Amygdala (tissue), 56 donors: ENCODE measurements at places on chromosomes 7 and 10.

- DNase-seq = no peak
Measured at GRCh38 chr10:123556736-123557135, 109.4 kb upstream of the GPR26 start.

DNA sequence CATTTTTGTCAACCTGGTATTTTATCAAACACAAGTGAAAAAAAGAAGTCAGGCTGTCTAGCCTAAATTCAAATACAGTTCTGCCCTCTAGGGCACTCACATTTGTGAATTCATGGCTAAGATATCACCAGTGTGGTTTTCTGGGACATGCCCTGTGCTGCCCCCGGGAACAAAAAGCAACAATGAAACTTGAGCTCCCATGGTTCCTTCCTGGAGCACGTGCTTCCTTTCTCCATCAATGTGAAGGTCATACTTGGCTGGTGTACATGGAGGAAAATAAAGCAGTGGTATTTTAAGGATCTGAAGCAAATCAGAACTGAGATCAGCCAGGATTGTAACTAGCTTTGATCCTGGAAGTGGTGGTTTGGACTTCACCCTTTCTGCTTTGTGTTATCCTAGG lies 128.9 kb upstream of the FRMD4A start:
- no peak for DNase-seq

DNA sequence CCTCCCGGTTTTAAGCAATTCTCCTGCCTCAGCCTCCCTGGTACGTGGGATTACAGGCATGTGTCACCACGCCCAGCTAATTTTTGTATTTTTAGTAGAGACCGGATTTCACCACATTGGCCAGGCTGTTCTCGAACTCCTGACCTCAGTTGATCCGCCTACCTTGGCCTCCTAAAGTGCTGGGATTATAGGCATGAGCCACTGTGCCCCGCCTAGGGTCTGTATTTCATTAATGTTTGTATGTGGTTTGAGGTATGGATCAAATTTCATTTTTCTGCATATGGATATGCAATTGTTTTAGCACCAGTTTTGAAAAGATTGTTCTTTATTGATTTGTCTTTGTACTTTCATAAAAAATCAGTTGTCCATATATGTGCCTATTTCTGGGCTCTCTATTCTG lies 26.0 kb downstream of the CYP26A1 start:
- no peak for DNase-seq

GRCh38 chr10:46037107-46037825 lies 6.8 kb upstream of the NCOA4 start:
- no peak for DNase-seq

DNA sequence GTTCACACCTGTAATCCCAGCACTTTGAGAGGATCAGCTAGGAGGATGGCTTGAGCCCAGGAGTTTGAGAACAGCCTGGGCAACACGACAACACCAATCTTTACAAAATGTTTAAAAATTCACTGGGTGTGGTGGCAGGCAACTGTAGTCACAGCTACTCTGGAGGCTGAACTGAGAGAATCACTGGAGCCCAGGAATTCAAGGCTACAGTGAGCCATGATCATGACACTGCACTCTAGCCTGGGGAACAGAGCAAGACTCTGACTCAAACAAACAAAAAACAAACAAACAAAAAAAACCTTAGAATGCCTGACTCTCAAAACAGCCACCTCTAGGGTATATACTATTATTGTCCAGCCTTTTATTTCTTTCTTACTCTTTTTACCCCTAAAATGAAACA lies 56.5 kb upstream of the PAPSS2 start:
- DNase-seq = no peak

- DNase-seq = no peak
Measured at GRCh38 chr7:134766779-134767519, 12.5 kb upstream of the CALD1 start.

- DNase-seq = no peak
Measured at GRCh38 chr10:71706216-71707121, 13.1 kb downstream of the C10orf105 start.

- DNase-seq = no peak
Measured at GRCh38 chr10:99042051-99042771, 193.4 kb downstream of the HPSE2 start.

DNA sequence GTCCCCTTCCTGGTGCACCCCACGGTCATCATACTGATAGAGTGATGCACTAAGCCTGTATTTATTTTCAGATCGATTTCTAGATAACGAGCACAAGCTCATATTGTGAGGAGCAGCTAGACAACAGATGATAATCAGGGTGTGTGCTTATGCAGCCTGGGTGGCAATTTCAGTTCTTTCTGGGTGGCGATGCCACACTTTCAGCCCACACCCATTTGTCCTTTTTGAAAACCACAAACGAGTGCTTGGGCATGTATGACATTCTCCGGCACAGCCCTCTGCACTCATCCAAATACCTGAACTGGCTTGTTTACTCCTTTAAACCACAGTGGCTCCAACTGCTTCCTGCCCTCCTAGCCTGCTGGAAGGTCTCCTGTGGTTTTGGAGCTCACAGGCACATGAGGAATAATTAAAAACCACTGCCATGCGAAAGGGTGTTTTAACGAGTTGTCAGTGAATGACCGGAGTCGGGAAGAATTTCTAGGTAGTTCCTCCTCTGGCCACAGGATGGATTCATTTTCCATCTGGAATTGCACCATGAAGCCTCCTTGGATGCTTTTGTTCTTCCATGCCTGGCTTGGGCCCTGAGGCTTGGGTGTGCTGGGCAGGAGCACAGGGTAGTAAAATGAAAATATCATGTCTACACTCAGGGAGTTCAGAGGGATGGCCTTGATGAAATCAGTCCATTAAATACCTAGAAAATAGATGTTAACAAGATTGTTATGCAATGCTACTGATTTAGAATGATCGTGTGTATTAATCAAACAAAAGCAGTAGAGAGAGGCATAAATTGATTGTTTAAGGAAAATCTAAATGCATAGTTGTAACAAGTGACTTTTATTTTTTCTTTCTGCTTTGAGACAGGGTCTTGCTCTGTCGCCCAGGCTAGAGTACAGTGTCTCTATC lies 52.4 kb upstream of the ITGB1 start:
- no peak for DNase-seq

DNA sequence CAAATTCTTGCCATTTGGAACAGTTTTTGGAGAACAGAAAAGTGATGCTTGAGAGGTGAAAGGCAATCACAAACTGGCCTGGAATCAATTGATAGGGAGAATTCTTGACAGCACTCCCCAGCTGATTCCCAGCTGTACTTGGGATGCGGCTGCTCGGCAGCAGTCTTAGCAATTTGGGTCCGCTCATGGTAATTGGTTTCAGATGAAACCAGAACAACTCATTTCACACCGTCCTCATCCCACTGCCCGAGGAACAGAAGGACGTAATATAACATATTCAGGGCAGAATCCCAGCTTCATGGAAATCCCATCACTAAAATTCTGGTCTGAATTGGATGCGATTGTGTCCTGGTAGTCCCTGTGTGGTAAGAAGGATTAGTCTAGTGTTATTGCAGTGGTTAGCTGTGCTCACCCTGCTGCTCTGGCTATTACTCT lies 223.3 kb upstream of the FERD3L start:
- DNase-seq = no peak

- no peak for DNase-seq
Measured at GRCh38 chr10:62399211-62399610, 25.0 kb downstream of the ZNF365 start.

DNA sequence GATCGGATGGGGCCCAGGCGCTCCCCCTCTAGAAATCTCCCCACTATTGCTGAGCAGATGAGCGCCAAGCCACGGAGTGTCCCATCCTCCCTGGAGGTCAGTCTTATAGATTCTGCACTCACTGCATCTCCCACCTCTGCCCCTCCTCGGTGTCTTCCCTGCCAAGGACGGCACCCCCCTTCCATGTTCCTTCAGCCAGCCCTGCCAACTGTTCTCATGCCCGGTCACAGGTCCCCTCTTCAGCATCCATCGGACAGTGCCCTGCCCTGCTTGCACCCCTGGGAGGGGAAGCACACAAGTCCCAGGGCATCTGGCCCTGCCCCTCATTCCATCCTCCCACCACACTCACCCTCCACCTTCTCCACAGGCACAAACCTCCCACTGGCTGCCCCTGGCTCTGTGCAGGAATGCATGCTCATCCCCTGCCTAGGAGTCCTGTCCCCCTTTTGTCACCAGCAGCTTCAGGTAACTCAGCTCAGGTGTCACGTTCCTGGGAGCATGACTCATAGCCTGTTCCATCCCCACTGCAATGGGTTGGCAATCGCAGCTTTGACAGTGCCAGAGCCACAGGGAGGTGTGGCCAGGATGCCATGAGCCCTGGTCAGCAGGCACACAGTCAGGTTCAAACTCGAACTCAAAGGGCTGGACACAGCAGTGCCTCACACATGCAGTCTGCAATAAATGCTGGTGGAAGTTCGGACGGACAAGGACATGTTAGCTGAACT lies 234.7 kb upstream of the TCERG1L start:
- no peak for DNase-seq

DNA sequence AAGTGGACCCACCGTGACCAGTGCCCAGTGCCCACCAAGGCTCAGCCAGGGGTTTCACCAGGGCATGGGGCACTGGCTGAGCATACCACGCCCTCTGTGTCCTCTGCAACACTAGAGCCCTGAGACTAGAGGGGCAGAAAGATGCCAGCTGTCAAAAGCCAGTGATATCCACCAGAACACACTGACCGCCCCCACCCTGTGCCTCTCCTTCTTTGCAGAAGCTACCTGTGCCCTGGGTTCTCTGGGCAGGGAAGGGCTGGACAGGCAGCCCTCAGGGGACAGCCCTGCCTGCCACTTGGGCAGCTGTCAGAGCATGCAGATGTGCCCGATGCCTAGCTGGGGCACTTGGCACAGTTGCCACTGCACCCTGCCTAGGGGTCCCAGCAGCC lies 494 bp downstream of the VSIR start:
- DNase-seq = no peak

DNA sequence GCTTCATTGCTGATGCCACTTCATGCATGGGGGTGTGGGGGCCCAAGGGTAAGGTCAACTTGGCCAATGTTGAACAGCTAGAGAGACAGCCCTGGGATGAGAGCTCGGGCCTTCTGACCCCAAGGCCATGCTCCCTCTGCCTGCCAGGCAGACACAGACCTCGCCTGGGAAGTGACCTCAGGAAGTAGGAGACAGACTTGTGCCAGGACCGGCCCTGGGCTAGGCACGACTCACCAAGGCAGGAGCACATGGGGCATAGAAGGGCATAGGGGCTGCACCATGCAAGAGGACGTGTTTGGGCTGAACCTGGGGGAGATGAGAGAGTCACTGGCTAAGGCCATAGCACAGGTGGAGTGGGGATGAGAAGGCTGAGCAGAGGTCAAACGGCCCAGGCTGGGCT lies 27.1 kb downstream of the ZCCHC24 start:
- DNase-seq = no peak

DNA sequence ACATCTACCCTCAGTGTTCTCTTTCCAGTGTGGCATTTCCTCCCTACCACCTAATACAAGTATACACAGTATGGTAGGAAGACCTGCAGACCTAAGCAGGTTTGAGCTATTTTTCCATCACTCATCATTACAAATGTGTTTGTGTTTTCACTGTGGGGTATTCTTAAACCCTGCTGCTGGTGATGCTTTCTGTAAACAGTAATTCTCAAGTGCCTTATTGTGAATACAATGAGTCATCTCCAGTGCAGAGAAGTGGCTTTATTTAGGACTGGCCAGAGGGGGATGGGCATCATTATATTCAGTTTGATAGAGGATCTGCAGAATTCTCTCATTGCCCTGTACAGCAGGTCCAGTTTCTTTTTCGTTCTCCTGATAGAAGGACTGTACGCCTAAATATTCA lies 63.7 kb downstream of the GRM8 start:
- no peak for DNase-seq

GRCh38 chr10:109911903-109912302 lies 11.4 kb downstream of the XPNPEP1 start:
- DNase-seq = no peak

- no peak for DNase-seq
Measured at GRCh38 chr10:83991986-83992753, 147.1 kb upstream of the GHITM start.

- peak; percentile 4 for DNase-seq
Measured at GRCh38 chr10:106795619-106796018, 368.9 kb downstream of the SORCS1 start.

GRCh38 chr10:95261926-95262325 lies 28.9 kb downstream of the PDLIM1 start:
- DNase-seq = no peak

DNA sequence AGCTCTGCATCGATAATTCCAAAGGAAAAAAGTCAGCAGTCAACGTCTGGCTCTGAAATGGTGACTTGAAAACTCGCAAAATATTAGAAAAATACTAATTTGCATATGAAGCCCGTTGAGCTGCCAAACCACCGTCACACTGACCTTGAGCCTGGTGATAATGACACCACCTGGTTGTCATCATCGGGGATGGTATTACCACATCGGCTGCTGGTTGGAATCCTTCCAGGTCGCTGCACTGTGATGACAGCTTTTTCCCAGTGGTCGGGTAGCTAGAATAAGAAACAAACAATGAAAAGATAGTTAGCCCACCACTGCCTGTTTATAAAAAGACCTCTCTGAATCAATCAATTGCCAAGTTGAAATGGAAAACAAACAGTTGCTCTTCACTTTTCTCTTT lies 41.6 kb downstream of the LAMB1 start:
- no peak for DNase-seq

DNA sequence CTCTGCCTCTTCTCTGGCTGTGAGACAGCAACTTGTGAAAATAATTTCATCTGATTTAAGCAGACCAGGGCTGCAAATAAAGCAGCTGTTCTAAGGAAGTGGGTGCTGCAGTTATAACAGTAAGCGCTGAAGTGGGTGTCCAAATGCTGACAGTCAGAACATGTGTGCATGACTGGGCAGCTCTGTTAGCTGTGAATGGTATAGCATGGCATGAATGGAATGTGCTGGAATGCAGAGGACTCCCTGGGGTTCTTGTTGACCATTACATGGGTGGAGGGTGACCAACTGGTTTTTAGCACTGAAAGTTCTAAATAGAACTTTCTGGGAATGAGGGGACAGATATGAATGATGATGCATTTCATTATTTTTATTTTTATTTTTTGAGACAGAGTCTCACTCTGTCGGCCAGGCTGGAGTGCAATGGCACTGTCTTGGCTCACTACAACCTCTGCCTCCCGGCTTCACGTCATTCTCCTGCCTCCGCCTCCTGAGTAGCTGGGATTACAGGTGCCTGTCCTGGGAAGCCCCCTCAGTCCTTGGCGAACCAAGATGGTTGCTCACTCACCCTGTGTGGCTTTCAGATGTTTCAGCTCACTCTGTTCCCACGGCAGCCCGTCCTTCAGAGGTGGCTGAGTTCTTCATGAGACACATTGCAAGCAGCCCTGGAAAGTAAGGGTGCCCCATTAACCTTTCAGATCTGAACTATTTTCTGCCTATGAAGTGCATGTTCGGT lies 319.8 kb upstream of the PHYHIPL start:
- no peak for DNase-seq

- no peak for DNase-seq
Measured at GRCh38 chr7:23093546-23093945, 12.0 kb upstream of the KLHL7 start.

- no peak for DNase-seq
Measured at GRCh38 chr10:99930731-99931550, 78.8 kb downstream of the DNMBP start.

GRCh38 chr7:157846271-157846670 lies 509.5 kb downstream of the DNAJB6 start:
- no peak for DNase-seq
